ENCODE measurements at places on chromosomes 11 and 22. TPM values are rescaled to one million over a fixed set of nuclear protein-coding genes. Genes with fewer than 3 reads are reported as not detected.

Gene RTN4R
- polyA plus RNA-seq = 2.5 TPM

Gene RAD9A
- polyA plus RNA-seq = 17.5 TPM

Gene IGSF22
- polyA plus RNA-seq = 0.02 TPM

Gene TSSK2
- polyA plus RNA-seq = 0.06 TPM

Gene MOGAT2
- not detected for polyA plus RNA-seq

Gene OR51B5
- polyA plus RNA-seq = not detected

Gene ZNF215
- 0.61 TPM for polyA plus RNA-seq

Gene PATE2
- not detected for polyA plus RNA-seq

Gene NPTXR
- 0.28 TPM for polyA plus RNA-seq

Gene CABP4
- polyA plus RNA-seq = 0.39 TPM

Gene CRACR2B
- polyA plus RNA-seq = 5.3 TPM

Gene FGF19
- polyA plus RNA-seq = not detected

Gene PDGFB
- 1.2 TPM for polyA plus RNA-seq

Gene MS4A1
- polyA plus RNA-seq = 1.5 TPM

Gene ANGPTL5
- polyA plus RNA-seq = 0.04 TPM

Gene OR52H1
- polyA plus RNA-seq = not detected

Gene OR52A1
- not detected for polyA plus RNA-seq

Gene POU2AF2
- polyA plus RNA-seq = not detected

Gene CYP2D6
- polyA plus RNA-seq = 6.3 TPM

Gene EPS8L2
- 440 TPM for polyA plus RNA-seq

Gene CD151
- 75.5 TPM for polyA plus RNA-seq

Gene PVALB
- polyA plus RNA-seq = not detected

Gene KRTAP5-10
- 0.05 TPM for polyA plus RNA-seq

Gene COMMD9
- polyA plus RNA-seq = 21.0 TPM

Gene BRSK2
- 0.90 TPM for polyA plus RNA-seq

Gene SPON1
- polyA plus RNA-seq = 0.75 TPM

Gene MSANTD4
- 2.7 TPM for polyA plus RNA-seq

Gene MS4A10
- not detected for polyA plus RNA-seq

Gene GNG3
- 0.24 TPM for polyA plus RNA-seq

Gene TPBGL
- polyA plus RNA-seq = not detected

Gene OSM
- polyA plus RNA-seq = 0.63 TPM

Gene DRD4
- 0.39 TPM for polyA plus RNA-seq

Gene SCGB2A2
- not detected for polyA plus RNA-seq

Gene APOL5
- polyA plus RNA-seq = not detected

Gene TRIM29
- 943 TPM for polyA plus RNA-seq

Gene OR51F2
- polyA plus RNA-seq = not detected

Gene MPZL3
- 34.1 TPM for polyA plus RNA-seq

Gene HTR3B
- 0.31 TPM for polyA plus RNA-seq

Gene CRYAB
- 89.6 TPM for polyA plus RNA-seq

Gene PNPLA5
- polyA plus RNA-seq = not detected
